ENCODE measurements at places on chromosomes 3 and 15. TPM values are rescaled to one million over a fixed set of nuclear protein-coding genes. Genes with fewer than 3 reads are reported as not detected.

The PLA1A gene
- total RNA-seq, result 1.0 TPM

The RPL22L1 gene
- 27.2 TPM for total RNA-seq

The RTP3 gene
- total RNA-seq, result not detected

The RFTN1 gene
- 62.1 TPM for total RNA-seq

The SERINC4 gene
- not detected for total RNA-seq

The CELSR3 gene
- total RNA-seq, result 1.3 TPM

The SLC9A9 gene
- 20.4 TPM for total RNA-seq

The GOLGA6L7 gene
- total RNA-seq, result not detected

The SLC28A2 gene
- total RNA-seq, result not detected

The ADPGK gene
- total RNA-seq, result 172 TPM

The ADAMTSL3 gene
- 18.9 TPM for total RNA-seq

The ZKSCAN7 gene
- total RNA-seq, result 13.6 TPM

The PLAAT1 gene
- not detected for total RNA-seq

The ARGFX gene
- total RNA-seq, result not detected

The RBM6 gene
- total RNA-seq, result 67.9 TPM

The FAM43A gene
- 32.3 TPM for total RNA-seq

The RNF123 gene
- total RNA-seq, result 71.2 TPM

The SLC6A11 gene
- 0.07 TPM for total RNA-seq
